ENCODE measurements at places on chromosomes 5 and 9. TPM values are rescaled to one million over a fixed set of nuclear protein-coding genes. Genes with fewer than 3 reads are reported as not detected.

CSF2 gene
- not detected for polyA plus RNA-seq

SAXO1 gene
- polyA plus RNA-seq, result not detected

TLR4 gene
- polyA plus RNA-seq, result 0.07 TPM

RAPGEF6 gene
- polyA plus RNA-seq, result 125 TPM

F2RL2 gene
- not detected for polyA plus RNA-seq

TCF7 gene
- polyA plus RNA-seq, result 0.36 TPM

DAB2IP gene
- polyA plus RNA-seq, result 17.3 TPM

FBP2 gene
- not detected for polyA plus RNA-seq

PRR16 gene
- polyA plus RNA-seq, result 1.7 TPM

LHX6 gene
- 0.14 TPM for polyA plus RNA-seq

ARL14EPL gene
- 0.24 TPM for polyA plus RNA-seq

GOLM1 gene
- polyA plus RNA-seq, result 76.8 TPM

CCDC69 gene
- not detected for polyA plus RNA-seq

KCNV2 gene
- not detected for polyA plus RNA-seq

Data from neural cell (in vitro differentiated cells).